NCI-H510A (cell line): ENCODE measurements at places on chromosomes 11 and 22.

GRCh38 chr22:28769394-28770085, 3.0 kb upstream of the CCDC117 start:
- DNase-seq: no peak

GRCh38 chr11:2267851-2268728, 2.3 kb downstream of the ASCL2 start:
- no peak for DNase-seq

DNA sequence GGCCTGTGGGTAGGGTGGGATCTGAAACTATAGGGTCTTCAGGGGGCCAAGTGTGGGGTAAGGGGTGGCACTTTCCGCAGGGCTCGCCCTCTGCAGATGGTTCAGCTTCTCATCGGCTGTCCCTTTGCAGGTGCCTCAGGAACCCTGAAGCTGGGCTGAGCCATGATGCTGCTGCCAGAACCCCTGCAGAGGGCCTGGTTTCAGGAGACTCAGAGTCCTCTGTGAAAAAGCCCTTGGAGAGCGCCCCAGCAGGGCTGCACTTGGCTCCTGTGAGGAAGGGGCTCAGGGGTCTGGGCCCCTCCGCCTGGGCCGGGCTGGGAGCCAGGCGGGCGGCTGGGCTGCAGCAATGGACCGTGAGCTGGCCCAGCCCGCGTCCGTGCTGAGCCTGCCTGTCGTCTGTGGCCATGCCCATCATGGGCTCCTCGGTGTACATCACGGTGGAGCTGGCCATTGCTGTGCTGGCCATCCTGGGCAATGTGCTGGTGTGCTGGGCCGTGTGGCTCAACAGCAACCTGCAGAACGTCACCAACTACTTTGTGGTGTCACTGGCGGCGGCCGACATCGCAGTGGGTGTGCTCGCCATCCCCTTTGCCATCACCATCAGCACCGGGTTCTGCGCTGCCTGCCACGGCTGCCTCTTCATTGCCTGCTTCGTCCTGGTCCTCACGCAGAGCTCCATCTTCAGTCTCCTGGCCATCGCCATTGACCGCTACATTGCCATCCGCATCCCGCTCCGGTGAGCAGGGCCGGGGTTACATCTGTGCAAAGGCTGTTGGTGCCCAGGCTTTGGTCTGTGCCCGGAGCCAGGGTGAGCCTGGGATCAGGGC, 5.8 kb downstream of the ADORA2A start:
- no peak for DNase-seq

- DNase-seq: no peak
These were observed at the start of gene IFITM10 for GRCh38 chr11:1750481-1750839. Gene IFITM10 (minus strand): TSS chr11:1750595. CDS start chr11:1750442, 153 bp downstream.

GRCh38 chr11:124050748-124051147, 9.6 kb upstream of the OR10G7 start:
- no peak for DNase-seq
